RCC 7860 (cell line): ENCODE measurements at places on chromosomes 16 and 17.

GRCh38 chr17:258045-258734, 76.7 kb upstream of the DOC2B start:
- DNase-seq = no peak

DNA sequence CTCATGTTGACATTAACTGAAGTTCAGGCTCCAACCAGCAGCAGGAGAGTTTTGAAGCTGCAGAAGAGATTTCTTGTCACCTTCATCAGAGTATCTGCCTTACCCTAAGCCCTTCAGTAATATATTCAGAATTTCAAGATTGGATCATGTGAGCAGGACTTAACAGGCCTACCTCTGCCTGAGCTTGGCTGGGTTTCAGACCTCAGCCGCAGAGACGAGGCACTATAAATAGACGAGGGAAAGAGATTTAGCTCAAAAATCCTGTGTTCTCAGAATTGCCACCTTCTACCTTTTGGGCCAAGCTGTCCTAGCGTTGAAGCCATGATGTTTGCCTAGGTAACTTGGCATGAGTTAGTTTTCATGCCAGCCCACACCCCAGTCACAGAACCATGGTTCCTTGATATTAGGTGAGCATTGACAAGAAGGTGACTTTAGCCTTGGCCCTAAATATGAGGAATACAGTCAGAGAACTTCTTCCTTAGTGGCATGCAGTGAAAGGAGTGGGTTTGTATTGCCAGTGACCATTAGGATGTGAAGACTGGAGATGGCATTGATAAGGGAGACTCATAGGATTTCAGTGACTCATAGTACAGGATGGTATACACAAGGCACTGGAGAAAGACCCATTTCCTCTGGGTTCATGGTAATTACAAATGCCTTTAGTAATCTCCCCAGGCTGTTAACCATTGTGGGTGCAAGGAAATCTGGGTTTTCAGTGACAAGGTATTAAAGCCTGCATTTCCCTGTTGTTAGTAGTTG, 224.3 kb downstream of the MSI2 start:
- peak; percentile 83 for DNase-seq

DNA sequence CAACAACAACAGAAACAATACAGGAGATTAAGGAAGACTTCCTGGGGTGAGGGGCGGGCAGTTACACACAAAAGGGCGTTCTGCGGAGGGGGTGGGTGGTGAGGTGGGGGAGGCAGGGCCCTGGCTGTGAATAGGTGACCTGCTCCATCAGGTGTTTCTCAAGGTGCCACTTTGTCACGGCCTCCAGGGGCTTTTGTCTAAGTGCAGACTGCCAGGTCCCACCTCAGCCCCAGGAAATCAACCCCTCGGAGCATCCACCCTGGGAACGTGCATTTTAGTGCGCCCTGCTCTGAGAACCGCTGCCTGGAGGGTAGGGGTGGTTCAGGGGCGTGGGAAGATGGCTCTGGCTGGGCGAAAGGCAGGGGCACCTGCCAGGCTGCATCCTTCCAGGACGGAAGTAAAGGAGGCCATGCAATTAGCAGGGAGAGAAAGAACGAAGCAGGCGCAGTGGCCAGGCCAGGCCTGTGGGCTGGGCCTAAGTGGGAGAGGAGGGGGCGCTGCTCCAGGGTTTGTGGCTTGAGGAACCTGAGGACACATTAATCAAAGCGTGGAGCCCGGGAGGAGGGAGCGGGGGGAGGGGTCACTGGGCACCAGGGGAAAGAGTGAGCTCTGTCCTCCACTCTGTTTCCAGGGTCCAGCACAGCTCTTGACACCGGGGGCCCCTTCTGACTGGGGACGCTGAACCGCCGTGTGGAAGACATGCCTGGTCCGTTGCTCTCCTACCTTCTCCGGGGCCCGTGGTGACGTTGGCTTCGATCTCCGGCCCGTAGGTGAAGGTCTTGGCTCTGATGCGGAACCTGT, 49.4 kb upstream of the CDC42EP4 start:
- no peak for DNase-seq

DNA sequence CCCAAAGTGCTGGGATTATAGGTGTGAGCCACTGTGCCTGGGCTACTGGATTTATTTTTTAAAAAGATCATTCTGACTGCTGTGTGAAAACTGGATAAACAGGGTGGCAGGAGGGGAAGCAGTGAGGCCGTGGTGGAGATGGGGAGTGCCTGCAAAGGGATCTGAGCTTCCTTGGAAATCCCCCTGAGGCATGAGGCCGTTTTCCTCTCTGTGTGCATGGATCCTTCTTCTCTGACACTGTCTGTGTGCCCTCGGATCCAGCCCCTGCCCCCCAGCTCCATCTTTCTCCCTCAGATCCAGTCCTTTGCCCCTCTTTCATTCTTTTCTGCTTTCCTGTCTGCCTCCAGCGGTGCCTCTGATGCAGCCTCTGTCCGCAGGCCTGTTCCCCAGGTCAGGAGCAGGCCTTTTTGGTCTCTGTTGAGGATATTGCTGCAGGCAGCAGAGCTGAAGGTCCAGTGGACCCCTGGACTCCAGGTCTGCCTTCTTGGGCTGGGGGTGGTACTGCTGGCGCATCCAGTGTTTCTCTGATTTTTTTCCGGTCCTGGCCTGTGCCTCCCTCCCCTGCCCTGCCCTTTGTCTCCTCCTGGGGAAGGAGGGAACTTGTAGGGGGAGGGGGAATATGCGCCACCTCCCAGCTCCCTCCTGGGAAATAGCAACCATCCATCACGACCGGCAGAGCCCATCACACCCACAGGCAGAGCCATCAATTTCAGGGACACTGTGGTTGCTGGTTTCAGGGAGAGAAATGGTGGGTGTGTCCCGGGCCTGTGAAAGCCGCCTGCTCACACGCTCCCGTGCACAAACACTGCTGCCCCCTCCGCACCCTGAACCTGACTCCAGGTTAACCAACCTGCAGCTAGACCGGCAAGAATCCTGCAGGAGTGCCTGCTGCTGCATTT, 17.0 kb downstream of the MGAT5B start:
- DNase-seq = no peak

DNA sequence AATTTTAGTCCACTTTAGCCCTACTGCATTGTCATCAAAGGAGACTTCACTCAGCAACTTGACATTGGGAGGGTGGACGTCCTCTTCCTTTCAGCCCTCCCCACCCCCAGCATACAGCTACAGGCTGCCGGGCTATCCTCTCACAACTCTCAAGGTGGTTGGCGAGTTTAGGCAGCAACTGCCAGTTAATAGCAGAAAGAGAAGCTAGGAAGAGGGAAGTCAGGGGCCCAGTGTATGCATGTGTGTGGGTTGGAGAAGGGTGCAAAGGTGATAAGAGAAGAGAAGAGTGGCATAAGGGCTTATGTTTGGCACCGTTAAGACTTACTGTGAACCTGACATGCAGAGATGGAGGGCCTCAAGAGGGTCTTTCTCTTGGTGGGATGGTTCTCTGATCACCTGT, 31.8 kb downstream of the CCL4 start:
- no peak for DNase-seq

DNA sequence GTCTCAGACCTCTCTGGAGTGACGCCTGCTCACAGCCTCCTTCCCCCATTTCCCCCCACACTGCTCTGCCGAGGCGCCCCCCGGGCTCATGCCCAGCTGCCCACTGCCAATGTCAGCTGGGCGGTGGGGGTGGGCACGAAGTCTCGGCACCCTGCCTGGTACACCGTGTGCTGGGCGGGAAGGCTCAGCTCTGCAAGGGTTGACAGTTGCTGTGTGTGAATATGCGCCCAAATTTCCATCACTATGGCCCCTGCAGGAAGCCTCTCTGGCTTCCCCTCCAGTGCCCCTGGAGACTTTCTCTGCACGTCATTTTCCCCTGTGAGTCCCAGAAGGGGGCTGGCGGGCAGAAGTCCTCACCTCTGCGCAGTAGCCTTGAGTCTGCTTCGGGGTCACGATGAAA, 11.6 kb upstream of the CAMKK1 start:
- no peak for DNase-seq

- DNase-seq = peak; percentile 37
Measured at GRCh38 chr17:79874329-79874981, 35.2 kb upstream of the CBX4 start.

DNA sequence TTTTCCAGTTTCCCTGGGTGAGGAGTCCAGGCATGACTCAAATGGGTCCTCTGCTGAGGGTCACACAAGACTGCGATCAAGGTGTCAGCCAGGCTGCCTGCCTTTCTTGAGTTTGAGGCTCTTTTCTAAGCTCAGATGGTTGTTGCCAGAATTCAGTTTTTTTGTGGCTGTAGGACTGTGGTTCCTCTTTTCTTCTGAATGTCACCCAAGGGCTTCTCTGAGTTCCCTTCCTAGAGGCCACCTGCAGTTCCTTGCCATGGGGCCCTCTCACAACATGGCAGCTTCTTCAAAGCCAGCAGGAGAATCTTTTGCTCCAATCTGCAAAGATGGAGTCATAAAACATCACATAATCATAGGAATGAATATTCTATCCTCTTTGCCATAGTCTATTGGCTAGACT, 17.5 kb downstream of the LIMD2 start:
- DNase-seq = no peak

DNA sequence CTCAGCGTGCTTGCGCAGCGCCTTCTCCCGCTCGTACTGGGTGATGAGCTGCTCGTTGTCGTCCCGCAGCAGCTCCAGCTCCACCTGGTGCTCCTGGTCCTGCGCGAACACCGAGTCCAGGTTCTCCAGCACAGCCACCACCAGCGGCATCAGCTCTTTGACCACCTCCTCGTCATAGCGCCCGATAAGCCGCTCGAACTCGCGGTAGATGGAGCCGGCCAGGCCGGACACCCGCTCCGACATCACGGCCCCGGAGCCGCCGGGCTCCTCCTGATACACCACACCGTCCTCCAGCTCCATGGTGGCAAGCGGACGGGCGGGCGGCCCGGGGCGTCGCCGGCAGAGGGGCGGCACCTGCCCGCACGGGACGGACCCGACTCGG, 320 bp downstream of the SPAG9 start:
- no peak for DNase-seq

DNA sequence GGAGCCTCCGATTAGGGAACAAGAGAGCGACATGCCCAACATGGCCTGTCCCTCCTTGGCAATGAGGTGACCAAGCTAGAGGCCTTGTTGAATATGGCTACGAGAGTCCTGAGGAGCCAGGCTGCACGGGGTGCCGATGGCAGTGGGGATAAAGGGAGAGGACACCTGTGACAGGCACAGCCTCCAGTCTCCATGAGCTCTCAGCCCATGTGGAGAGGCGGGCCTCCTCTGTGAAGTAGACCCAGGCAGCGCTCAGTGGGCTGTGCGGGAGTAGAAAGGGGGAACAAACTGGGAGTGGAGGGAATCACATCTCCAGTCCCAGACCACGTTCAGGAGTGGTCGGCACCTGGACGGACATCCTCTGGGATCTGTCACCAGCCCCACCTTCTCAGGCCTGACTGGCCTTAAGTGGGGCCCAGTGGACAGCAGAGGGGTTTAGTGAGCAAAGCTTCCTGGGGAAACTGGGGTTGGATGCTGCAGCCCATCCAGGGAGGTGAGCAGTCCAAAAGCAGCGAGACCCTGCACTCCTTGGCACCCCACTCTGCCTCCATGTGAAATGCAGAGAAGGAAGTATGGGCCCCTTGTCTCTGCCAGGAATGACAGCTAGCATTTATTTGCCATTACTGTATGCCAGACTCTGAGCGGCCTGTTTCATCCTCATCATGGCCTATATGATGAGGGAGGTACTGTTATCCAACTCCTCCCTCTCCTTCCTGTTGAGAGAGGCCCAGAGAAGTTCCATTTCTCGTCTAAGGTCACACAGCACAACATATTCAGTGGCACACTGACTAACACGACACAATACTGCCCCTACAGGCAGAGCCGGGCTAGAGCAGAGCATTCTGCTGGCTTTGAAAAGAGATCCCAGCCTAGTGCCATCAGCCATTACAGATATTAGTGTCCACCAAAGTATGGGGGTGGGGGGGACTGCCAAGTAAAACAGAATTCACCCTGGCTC, 4.5 kb upstream of the TMEM92 start:
- peak; percentile 61 for DNase-seq

DNA sequence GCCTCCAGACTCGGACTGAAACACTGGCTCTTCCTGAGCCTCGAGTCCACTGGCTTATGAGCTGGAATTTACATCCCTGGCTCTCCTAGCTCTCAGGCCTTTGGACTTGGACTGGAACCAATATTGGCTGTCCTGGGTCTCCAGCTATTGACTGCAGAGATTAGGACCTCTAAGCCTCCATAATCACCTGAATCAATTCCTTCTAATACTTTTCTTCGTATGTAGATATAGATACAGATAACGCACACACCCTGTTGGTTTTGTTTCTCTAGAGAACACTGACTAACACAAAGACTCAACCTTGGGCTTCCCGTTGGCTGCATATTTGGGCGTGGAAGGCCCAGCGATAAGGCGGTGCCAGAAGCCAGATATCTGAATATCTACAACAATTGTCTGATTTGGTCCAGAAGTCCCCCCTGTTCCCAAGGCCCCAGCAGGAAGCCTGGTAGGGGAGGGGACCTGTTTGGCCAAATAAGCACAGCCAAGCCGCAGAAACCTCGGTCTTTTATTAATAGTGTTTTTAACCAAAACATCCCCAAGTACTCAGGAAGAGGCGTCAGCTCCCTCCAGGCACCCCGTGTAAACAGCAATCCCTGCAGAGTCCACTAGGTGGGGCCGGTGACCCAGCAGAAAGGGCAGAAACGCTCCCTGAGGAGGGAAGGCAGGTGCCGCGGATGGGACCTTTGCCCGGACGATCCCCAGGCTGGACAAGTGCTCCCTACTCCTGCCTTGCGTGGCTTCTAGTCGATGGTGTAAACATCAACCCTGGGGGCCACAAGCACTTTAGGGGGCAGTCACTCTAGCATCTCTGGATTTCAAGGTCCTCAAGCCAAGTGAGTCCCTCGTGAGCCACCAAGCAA, 57.0 kb downstream of the ABR start:
- peak; percentile 33 for DNase-seq

GRCh38 chr17:78485290-78486168, 91.7 kb downstream of the DNAH17 start:
- DNase-seq = no peak

DNA sequence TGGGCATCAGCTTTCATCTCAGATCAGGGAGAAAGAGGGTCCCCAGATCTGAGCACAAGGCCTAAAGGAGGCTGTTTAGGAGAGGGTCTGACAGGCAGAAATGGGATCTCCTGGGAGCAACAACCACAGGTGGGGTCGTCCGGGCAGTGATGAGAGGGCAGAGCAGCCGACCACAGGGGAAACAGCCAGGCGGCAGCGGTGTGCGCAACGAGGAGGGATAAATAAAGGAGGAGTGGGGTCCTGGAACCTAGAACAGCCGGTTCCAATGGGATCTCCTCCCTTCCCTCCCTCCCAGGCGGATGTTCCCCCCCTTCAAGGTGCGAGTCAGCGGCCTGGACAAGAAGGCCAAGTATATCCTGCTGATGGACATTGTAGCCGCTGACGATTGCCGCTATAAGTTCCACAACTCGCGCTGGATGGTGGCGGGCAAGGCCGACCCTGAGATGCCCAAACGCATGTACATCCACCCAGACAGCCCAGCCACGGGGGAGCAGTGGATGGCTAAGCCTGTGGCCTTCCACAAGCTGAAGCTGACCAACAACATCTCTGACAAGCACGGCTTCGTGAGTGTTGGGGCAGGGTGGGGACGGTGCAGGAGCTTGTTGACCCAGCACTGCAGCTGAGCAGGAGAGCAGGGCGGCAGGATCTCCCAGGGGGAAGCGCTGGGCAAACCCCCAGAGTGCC, 1.9 kb downstream of the TBX2 start:
- DNase-seq = no peak
